ENCODE measurements at places on chromosomes 16 and 17.

DNA sequence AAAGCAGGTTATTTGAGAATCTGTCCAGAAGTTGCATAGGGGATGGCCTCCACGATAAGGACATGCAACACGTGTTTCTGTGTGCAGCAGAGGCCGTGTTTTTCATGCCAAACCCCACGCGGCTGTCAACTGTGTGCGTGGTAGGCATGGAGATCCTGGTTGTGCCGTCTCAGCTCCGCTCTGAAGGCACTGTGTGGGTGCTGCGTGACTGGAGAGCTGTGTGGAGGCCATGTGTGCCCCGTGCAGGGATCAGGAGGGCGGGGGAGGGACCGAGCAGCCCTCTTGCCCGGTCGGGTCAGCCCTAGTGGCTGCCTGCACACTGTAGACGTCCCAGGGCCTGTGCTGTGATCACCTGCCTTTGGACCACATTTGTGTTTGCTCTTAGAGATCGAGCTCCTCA, 74.5 kb downstream of the SEC14L1 start:
- no peak for DNase-seq

- DNase-seq = no peak
These were observed 107.4 kb downstream of the GAS7 start for GRCh38 chr17:10091046-10091445.

DNA sequence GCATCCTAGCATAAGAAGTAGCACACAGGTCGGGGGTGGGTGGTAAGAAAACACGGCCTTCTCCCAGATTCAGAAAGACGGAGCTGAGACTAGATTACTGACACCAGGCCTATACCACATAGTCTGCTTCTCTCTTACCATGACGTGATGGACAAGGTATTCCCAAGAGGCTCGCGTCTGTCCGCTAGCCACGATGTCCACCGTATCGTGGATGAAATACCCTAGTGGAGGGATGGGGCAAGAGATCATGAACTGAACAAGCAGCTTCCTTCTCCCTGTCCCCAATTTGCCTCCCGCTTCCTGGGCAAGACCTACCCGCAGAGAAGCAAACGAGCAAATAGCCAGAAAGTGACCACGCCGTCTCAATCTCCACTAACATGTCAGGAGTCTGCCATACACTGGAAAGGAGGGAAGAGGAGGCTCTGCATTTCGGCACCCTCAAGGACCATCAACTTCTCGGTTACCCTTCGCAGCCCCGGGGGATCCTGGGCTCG, 820 bp downstream of the TLCD1 start:
- DNase-seq = peak; percentile 91

- DNase-seq = no peak
These were observed 23.1 kb downstream of the ACLY start for GRCh38 chr17:41895617-41896016.

GRCh38 chr16:57106767-57107166, 14.4 kb downstream of the CPNE2 start:
- peak; percentile 31 for DNase-seq

DNA sequence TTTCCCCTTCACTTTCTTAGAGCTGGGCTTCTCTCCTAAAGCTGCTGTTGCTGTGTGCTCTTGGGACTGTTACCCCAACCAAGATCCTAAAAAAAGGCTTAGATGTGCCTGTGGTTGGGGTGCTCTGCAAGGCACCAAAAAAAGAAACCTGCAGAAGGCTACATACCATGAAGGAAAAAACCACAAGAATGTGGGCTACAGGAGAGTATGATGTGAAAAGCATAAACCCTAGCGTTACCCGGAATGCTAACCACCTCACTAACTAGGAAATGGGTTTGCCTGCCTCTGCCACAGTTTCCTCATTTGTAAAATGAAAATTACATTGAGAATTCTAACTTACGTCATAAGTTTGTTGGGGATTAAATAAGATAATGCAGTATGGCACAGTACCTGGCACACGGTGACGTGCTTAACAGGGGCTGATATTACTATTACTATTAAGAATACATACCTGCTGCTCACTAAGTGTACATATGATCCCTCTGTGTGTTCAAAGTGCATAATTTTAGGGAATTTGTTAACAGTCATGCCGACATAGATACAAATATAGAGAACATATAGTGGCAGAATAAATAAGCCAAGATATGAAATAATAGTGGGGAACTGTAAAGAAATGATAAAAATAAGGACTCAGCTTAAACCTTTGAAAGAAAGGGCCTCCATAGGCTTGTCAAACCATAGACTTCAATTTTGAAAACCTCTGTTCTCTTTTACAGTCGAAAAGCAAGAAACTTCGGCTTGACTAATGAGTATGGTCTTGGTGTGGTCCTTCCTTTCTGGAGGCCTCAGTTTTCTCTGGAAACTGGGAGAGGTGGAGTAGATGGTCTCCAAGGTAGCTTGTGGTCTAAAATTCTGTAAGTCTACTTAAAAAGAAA, 177.8 kb upstream of the TBX2 start:
- DNase-seq = no peak

DNA sequence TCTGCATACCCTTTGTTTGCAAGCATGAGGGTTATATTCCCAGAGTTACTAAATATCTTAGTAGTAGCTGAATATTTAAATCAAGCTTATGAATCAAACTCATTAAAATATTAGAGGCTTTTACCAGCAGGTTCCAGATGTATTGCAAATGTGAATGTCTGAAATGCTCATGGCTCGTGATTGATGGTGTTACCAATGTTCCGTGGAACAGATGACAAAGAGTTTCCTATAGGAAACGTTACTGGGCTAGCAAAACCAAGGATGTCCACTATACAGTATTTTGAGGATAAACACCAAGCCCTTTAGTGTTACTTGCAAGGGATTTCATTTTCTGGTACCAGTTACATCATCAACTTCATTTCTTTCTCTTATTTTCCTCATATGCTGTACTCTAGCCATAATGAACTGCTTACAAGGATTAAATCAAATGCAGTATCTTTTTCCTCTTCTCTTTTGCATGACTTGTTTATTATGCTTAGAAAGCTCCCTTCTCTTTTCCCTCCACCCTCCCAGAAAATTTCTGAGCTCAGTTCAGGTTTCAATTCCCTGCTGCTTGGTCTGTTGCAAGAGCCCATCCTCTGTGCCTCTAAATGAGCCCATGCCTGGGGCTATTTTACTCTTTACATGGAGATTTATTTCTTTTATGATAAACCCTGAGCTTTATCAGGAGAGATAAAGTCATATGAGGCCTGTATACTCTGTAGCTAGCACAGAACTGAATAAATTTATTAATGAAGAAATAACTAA, 1537.1 kb upstream of the GOT2 start:
- DNase-seq = no peak

GRCh38 chr16:26204138-26204537, 512.4 kb downstream of the HS3ST4 start:
- DNase-seq = no peak

- DNase-seq = peak; percentile 32
These were observed 16.1 kb upstream of the TNFRSF13B start for GRCh38 chr17:16987830-16988601.

DNA sequence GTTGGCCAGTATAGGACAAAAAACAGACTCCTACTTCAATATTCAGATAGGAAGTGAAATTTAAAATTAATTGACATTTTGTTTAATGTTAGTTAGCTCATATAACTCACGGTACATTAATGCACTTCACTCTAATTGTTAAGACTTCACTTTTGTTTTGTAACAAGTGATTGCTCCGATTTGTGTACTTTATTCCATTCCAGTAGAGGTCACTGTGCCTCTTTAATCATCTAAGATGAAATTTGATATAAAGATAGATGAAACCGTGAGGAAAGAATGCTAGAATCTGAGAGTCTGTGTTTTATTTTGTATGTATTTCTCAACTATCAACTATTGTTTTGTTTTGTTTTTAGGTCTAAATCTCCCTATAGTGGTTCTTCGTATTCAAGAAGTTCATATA, 29.0 kb downstream of the RBBP6 start:
- peak; percentile 19 for DNase-seq

DNA sequence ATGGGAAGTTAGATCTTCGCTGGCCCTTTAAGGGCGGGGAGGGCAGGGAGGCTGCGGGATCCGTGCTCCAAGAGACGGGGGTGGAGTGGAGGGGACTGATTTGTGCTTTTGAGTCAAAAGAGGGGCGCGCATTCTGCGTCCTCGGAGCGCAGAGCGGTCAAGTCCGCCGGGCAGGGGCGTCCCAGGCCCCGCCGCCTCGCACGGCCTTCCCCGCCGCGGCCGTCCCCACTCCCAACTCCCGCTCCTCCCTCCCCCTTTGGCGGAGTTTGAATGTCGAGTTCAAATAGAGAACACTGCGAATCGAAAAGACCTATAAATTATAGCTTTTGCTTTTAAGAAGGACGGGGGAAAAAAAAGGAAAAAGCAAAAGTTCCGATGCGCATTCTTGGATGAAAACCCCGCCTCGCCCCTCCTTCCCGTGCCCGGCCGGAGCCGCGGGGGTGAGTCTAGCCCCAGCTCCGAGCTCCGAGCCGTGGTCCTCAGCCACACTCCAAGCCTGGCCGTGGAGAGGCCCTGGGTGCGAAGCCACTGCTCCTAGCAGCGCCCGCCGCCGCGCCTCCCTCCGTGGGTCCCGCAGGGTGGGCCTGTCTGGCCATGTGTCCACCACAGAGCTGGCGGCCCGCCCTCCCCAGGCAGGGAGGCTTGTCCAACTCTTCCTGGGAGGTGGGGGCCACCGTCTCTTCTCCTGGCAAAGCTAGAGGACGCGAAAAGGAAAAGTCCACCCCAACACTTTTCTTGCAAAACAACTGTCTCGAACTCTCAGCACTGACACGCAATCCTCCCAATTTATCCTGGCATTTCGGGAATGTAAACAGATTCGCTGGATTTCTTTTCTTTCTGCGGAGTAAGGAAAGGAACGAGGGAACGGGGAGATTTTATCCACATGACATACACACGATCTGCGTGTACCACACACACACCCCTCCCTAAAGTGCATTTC, 3.6 kb downstream of the CBX8 start:
- no peak for DNase-seq

DNA sequence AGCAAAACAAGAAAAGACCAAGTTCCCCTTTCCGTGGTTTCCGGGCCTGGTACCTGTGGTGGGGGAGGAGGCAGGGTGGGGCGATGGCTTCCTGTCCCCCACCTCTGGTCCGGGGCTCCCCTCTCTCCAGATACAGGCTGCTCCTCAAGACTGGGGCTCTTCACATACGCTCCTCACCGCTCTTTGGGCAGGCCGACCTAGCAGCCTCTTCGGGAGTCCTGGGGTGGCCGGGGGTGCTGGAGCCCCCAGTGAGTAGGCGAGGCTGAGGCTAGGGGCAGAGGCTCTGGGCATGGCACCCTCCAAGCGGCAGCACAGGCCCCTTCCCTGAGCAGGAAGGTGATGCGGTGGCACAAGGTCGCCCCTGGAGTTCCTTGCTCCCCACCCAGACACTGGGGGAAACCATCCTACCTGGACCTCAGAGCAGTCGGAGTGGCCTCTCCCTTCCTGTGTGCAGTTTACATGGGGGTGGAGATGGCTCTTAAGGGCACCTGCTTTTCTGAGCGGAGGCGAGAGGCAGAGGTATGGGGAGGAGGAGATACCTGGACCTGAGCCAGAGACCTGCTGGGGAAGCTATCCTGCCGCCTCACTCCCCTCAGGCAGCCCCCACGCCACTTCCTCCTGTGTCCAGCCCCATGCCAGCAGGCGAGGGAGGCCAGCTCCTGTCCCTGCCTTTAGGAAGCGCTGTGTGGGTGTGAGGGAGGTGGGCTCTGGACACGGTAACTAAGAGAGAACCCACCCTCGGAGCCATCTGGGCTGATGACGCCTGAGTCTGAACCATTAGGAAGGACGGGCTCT, 891 bp downstream of the CORO1A start:
- no peak for DNase-seq

GRCh38 chr17:78925234-78925633, at the start of gene TIMP2:
Gene TIMP2, minus strand, starts transcription at chr17:78925387. Its CDS starts 299 bp downstream, at chr17:78925088.
- no peak for DNase-seq

- DNase-seq = no peak
These were observed 169.8 kb downstream of the PITPNC1 start for GRCh38 chr17:67546578-67547527.

DNA sequence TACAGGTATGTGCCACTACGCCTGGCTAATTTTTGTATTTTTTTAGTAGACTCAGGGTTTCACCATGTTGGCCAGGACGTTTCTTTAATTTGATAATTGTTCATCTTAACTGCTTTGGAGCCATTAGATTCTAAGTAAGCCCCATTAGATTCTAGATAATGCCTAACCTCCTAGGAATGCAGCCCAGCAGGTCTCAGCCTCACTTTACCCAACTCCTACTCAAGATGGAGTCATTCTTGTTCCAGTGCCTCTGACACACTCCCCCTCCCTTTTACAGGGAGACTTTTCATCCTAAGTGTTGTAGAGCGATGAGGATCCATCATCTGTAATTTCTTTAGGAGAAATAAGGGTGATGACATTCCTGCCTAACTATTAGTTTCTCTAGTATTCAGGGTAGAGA, 23.7 kb upstream of the MILR1 start:
- DNase-seq = no peak

GRCh38 chr17:82339634-82340580, 6.3 kb upstream of the SECTM1 start:
- peak; percentile 45 for DNase-seq

- no peak for DNase-seq
These were observed 97.6 kb upstream of the FAM20A start for GRCh38 chr17:68698746-68699145.

DNA sequence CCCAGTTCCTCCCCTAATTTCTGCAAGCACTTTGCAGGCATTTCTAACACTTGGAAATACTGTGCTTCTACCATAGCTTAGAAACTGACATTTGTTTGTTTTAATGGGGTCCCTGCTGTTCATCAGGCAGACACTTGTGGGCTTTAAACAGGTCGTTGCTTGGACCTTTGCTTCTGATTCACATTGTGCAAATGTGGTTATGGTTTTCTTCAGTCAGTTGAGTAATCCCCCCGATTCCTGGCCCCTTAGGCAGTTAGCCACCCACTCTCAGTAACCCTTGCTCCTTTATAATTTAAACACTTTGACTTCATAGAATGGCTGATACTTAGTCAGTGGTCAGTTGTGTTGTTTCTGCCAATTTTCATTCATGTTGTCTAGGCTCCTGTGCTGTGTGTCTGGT, 39.4 kb downstream of the SLC47A1 start:
- DNase-seq = no peak

DNA sequence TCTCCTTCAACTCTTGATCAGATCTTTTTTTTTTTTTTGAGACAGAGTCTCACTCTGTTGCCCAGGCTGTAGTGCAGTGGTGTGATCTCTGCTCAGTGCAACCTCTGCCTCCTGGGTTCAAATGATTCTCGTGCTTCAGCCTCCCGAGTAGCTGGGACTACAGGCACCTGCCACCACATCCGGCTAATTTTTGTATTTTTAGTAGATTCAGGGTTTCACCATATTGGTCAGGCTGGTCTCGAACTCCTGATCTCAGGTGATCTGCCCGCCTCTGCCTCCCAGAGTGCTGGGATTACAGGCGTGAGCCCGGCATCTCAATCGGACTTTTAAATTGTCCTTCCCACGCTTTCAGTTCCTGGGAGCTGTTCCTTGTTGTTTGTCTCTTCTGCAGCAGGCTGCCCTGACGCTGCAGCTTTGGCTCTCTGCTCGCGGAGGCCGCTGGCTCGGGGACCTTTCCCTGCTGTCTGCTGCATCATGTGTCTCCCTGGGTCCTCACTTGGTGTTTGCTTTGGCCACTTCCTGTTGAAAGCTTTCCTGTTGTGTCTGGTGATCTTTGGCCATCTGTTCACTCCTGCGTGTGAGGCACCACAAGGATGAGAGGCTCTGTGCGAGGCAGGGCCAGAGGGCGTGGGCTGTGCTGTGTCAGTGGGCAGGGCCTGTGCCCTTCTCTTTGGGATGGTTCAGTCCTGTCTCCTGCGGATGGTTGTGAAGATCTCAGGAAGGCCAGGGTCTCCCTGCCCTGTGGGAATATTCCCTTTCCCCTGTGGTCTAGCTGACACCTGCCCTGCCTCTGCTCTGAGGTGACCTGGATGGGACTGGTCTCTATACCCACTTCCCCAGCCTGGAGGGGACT, 18.4 kb upstream of the CAPN15 start:
- DNase-seq = no peak

Data from RKO (cell line).